ENCODE measurements at places on chromosomes 7 and 10. TPM values are rescaled to one million over a fixed set of nuclear protein-coding genes. Genes with fewer than 3 reads are reported as not detected.

TMEM106B gene
- 105 TPM for total RNA-seq

HKDC1 gene
- total RNA-seq, result 18.0 TPM

PRPS1L1 gene
- total RNA-seq, result not detected

C1GALT1 gene
- total RNA-seq, result 96.4 TPM

TRIM73 gene
- total RNA-seq, result 2.0 TPM

LIPK gene
- not detected for total RNA-seq

TMEM236 gene
- 0.44 TPM for total RNA-seq
